ENCODE measurements at places on chromosomes 4 and X.

GRCh38 chr4:2595952-2596552 is 59.6 kb downstream of the FAM193A start:
- DNase-seq = no peak

DNA sequence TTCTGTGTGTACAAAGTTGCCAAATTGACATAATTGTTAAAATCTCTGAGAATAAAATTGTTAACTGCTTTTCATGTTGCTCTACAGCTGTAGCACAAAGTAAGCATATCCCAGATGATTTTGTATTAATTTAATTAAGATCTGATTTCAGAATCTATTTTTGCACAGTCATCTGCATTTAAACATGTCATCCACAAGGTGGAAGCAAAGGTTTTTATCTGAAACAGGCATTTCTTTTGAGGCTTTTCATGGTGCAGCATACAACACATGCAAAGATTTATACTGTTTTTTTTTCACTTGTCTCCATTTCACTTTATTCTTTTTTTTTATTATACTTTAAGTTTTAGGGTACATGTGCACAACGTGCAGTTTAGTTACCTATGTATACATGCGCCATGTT is 51.2 kb downstream of the GC start:
- no peak for DNase-seq

DNA sequence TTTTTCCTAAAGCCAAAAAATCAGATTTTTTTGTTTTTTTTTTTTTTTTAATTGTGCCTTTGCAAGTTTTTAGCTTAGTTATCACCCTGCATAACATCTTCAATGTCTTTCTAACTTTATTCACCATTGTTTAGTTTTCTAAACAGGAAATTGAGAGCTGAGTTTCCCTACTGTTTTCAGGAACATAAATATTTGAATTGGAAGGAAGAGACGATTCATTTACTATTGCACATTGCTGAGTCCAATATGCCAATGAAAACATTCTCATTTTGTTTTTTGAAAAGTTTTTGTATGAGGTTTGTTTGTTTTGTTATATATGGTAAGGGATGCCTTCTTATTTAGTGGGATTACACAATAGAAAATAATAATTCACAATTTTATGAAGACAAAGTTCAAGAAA is 148.4 kb downstream of the ANKRD50 start:
- DNase-seq = no peak

GRCh38 chr4:81723927-81724587 is 252.3 kb upstream of the RASGEF1B start:
- no peak for DNase-seq

DNA sequence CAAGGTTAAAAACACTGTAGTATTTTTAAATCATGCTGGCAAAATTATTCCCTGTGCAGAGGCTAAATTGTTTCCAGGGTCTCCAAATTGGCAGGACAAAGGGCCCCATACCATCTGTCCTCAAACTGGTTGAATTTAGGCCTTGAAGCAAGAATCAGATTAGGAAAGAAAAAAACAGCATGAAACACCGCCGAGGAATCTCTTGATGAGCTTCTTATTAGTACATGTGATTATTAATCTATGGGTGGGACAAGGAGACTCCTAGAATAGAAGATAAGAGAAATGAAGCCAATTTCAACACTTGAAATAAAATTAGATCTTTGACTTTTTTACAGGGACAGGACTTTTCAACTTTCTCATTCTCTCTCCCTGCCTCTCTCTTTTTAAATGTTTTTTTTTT is 7.1 kb upstream of the CLNK start:
- no peak for DNase-seq

DNA sequence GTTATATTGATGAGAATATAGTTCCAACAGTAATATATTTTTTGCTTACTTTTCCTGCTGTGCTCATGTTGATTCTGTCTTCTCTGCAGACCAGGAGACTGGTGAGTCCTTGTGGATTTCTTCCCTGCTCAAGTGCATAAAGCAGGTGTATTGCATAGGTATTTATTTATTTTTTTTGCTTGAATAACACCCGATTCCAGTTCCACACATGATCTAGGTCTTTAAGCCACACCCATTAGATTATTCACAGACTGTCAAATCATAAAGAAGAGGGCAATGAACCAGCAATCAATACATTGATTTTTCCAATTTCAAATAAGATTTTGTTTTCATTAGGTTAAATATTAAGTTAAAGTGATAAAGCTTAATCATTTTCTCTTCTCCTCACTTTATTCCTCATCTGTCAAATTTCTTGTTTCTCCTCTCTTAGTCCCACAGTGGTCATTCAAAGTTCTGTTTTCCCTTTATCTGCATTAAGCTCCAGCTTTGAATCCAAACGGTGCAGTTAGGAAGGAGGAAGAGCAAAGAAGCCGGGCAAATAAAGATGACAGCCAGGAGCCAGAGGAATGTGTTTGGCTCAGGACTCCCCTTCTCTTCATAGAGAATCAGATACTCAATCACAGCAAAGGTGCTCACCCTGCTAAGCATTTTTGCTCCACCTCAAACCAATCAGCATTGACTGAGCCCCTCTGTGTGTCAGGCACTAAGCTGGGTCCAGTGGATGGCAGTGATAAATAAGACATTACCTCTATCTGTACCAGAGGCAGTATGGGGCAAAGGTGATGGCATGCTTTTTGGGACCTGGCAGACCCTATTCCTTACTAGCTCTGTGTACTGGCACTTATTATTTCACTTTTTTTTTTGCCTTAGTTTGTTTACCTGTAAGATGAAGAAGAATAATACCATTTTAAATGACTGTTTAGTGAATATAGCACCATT is at the start of gene ADH1A:
ADH1A (minus strand) TSS at position 138 of the 939 bp plus-strand sequence; CDS start at position 67, 71 bp downstream.
- no peak for DNase-seq

DNA sequence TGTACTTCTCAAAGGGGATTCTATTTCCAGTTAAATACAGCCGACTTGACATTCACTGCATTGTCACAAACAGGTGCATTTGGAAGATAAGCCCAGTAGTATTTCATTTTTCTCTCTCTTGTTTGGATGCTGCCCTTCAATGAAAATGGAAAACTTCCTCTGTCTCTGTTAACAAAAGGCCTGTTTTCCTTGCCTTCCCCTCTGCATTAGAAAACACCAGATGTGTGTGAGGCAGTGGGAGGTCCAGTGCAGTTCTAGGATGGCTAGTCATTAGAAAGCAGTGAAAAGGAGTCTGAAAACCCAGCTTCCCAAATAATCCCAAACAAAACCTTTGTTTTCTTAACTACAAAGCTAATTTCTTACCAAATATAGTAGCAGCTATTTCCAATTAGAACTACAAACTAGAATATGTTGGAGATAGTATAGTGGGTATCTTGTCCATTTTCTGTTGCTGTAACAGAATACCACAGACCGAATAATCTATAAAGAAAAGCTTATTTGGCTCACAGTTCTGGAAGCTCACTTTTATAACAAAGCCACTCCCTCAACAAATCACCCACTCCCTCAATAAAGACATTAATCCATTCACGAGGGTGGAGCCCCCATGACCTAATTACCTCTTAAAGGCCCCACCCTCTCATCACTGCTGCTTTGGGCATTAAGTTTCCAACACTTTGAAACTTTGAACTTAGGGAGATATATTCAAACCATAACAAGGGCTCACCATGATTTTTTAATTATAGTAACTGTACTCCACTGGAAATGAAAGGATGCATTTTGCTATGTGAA is 452.1 kb upstream of the RPS6KA3 start:
- DNase-seq = no peak

DNA sequence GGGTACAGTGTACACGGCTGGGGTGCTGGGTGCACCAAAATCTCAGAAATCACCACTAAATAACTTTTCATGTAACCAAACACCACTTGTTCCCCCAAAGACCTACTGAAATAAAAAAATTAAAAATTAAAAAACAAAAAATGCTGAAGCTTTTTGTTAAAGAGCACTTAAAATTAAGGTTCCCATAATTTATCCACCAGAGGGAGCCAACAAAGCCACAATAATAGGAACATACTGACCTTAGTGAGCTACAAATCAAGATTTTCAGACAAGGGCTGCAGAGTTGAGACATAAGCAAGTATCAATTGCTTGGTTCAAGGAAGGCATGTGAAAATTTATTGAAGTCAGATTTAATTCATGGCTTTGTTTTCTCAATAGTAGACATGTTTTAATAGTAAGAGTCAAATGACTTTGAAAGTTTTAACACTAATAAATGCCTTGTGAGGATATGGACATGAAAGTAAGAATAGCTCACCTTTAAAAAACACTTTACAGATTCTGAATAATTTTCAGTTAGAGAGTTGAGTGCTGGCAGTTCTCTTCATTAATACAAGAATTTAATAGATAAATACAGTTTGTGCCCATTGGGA is 43.0 kb upstream of the SCOC start:
- no peak for DNase-seq

DNA sequence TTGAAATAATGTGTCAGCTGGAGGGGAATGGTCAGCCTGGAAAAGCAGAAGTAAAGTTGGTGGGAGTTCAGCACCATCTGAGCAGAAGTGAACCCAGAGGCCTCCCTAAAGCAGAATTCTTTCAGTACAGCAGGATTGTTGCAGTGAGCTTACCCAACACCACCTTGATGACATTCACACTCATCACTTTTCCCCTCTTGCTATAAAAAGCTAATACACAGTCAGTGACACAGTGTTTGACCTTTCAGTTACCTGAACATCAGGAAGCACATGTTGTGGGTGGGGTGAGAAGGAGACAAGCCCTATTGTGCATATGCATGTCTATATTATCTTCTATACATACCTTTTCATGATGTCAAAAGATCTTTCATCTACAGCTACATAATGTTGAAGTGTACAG is 624.7 kb upstream of the ZFP42 start:
- no peak for DNase-seq

DNA sequence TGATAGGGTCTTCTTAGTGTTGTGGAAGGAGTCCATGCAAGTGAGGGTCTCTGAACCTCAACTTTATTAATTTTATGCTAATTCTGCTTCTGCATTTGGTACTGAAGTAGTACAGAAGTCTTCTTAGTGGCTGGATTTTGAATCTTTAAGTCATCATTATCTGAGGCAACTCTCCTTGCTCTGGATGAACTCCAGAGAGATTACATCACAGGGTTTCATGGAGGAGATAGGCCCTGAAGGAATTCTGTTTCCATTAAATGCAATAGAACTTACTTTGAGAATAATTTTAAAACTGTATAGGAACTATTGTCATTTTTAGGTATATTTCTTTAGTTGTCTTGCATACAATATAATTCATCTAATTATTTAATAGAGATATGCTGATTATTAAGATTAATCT is 451.2 kb downstream of the FAT4 start:
- DNase-seq = no peak

DNA sequence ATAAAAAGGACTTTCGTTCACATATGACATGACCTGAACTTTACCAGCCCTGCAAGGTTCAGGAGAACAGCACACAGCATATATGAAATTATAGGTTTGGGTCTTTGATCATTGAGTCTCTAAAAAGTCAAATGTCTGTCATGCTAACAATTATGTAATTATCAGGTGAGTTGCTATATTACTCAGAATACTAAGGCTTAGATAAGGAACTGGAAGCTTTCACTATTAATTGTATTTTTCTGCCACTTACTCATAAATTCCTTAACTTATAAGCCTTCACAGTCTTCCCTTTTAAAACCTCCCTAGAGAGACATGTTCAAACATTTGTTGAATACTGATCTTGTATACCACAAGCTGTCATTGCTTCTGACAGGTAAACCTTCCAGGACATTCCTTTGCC is 292.8 kb upstream of the MAGEB2 start:
- DNase-seq = no peak

- no peak for DNase-seq
Measured at GRCh38 chr4:38672074-38672396, 8.0 kb downstream of the KLF3 start.

DNA sequence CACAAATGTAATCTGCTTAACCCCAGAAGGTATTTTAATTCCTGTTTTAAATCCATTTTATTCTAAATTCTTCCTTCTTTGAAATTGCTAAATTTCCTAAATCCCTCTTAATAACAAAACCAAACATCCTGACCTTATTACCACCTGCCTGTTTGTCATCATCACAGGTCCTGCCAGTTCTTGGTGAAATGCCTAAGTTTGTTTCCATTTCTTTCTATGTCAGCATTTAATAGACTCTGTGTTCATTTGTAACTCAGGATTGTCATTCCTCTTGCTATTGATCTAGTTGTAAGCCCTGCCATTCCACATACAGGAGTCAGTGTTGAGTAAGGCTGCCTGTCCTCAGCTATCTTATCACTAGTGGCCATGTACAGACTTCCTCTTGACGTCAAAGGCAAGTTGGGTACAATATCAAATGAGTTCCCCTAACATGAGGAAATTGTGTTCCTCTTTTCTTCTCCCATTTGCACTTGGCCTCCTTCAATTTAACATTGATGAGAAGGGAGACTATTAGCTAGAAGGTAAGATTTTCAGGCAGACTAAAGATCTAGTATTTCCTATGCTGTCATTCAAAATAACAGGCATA is 440.1 kb downstream of the AFF2 start:
- no peak for DNase-seq

DNA sequence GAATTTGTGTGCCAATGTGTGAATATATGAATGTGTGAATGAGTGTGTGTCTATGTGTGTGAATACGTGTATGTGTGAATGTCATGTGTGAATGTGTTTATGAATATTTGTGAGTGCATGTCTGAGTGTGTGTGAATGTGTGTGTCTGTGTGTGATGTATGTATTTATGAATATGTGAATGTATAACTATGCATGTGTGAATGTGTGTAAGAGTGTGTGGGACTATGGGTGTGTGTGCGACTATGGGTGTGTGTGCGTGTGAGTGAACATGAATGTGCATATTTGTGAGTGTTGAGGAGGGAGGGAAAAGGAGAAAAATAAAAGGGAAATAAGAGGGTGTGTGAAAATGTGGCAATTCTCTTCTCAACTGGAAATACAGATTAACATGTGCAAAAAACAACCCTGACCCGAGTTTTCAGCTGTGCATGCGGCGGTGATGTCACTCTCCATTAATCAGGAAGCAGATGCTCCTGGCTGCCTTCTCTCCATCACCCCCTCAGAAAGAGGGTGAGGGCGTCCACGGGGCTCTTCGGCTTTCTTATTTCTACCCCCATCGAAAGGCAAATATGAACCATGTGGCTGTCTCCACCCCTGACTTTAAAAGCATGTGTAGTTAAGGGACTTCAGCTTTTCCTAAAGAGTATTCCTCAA is 219.8 kb downstream of the MAML3 start:
- no peak for DNase-seq

GRCh38 chrX:114611018-114611619 is 27.2 kb downstream of the HTR2C start:
- DNase-seq = no peak

DNA sequence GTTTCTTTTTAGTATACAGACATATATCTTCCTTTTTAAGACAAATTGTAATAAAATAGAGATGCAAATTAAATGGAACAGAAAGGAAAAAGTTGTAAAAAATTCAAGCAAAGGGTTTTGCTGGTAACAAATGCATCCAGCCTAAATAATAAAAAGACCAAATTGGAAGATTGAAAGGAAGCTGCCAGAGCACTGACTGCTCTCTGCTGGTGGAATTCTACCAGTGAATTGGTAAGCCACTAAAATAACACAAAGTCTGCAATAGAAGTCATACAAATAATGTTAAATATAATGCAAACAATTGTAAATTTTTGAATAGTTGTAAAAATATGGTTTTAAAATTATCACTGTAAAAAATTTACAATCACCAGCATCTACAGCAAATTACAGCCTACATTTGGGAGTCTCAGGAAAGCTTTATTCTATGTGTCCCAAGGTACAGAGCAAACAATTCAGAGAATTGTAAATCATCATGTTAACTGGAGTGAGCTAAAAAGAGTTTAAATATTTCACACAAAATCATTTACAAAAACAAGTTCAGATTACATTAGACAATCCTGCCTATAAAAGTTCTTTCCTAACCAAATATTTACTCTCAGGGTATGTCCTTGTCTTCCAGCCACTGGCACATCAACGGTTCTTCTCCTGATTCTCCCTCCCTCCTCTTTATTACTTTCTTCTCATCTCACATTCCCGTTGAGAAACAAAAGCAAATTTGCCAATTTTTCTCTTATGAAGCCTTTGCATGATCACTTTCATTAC is 1322.5 kb downstream of the PCDH7 start:
- no peak for DNase-seq

All from SIG-M5 (cell line).